Cardiac septum (tissue), 1 donor: ENCODE measurements at places on chromosomes 1 and 21. TPM values are rescaled to one million over a fixed set of nuclear protein-coding genes. Genes with fewer than 3 reads are reported as not detected.
A peak's percentile ranks its signal among the peaks of the same experiment; 100 is the strongest.

GRCh38 chr1:98119796-98120195, 199.0 kb upstream of the DPYD start:
- DNase-seq, result no peak

- DNase-seq, result no peak
Observed at GRCh38 chr1:6485168-6486101, 6.0 kb downstream of the PLEKHG5 start.

DNA sequence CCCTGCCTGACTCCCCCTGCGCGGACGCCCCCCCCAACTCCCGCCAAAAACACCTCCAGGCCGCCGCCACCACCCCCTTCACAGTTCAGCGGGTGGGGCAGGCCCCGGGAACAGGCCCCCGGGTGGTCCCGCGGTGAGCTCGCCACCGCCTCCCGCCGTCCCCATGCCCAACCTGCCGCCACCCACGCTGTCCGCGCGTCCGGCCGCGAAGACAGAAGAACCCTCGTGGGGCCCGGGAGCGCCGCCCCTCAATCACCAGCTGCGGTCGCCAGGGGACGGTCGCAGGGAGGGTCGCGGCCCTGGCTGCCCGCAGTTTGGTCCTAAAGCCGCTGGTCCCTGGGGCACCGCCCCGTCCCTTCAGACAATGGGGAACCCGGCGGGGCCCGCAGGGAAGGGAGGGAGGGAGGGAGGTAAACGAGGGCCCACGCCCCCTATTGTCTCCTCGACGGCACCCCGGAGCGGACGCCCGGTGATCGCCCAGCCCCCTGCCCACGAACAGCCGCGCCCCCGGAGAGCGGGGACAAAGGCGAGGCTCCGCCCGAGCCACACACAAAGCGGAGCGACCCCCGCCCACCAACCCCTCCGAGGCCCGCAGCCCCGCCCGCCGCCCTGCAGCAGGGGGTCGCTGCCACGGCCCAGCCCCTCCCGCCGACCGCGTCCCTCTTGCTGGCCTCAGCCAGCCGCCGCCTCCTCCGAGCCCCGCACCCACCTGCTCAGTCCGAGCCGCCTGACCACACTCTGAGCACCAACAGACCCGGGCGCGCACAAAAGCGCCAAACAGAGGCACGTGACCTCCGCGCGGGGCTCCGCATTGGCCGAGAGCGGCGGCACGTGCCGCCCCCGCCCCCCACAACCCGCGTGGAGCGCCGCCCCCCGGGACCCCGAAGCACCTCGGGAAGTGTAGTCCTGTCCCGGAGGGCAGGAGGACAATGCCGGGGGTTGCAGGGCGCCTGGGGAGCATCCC, at the start of gene STMN1:
Gene STMN1, minus strand, starts transcription at position 740 of the 964 bp plus-strand sequence. CDS start 1,743 bp downstream, outside the sequence.
- DNase-seq, result peak; percentile 93

DNA sequence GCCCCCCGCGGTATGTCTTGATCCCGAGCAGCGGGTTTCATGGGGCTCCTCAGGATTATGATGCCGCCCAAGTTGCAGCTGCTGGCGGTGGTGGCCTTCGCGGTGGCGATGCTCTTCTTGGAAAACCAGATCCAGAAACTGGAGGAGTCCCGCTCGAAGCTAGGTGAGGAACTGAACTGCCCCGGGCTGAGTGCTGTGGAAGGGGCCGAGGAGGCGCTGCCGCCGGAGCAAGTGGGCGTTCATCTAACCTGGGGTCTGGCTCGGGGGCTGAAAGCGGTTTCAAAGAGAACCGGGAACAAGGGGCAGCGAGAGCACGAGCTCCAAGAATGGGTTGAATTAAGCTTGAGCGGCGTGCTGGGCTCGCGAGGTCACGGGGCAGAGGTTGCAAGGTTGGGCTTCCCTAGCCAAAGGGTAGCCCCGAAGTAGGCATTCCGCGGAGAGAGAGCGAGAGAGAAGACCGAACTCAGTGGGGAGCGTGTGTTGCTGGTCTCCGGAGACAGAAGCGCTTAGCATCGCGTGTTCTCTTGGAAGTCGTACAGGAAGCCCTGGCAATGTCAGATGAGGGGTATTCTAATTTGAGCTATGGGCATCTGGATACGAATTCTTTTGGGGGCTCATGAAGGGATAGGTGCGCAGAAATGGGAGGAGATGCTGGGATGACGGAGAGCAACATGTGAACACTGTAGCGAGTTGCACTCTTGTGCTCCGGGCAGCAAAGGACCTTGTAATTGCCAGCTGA, 732 bp downstream of the HS2ST1 start:
- DNase-seq, result peak; percentile 77

DNA sequence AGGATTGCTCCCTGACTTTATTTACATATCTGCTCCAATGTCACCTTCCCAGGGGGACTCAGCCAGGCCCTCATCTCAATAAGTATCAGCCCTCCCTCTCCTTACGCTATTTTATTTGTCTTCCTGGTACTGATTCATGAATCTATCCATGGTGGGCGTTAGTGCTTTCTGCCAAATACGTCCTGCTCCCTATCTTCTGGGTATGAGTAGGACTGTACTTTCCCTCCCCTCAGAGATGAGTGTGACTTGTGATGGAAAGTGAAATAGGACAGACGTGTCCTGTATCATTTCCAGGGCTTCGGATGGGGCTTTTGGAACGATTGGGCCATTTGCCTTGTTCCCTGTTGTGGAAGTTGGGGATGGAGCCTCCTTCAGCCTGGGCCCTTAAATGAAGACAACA, 47.5 kb downstream of the FOXO6 start:
- DNase-seq, result no peak

GRCh38 chr1:8939362-8939995, 6.2 kb upstream of the CA6 start:
- DNase-seq, result no peak

GRCh38 chr1:33120436-33121231, 39.7 kb downstream of the AZIN2 start:
- DNase-seq, result no peak

DNA sequence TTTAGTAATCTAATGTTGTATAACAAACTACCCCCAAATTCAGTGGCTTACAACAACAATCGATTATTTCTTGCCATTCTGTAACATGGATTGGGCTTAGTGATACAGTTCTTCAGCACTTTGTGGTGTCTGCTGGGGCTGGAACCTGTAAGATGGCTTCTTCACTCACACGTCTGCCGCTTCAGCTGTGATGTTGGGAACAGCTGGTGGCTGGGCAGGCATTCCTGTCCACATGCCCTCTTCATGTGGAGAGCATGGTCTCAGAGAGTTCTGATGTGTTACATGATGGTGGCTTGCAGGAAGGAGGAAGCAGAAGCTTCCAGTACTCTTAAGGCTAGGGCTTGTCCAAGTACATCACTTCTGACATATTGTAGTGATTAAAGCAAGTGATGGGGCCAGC, 276.9 kb downstream of the PTBP2 start:
- no peak for DNase-seq

GRCh38 chr21:25501996-25502665, 105.2 kb downstream of the MRPL39 start:
- DNase-seq, result no peak

- DNase-seq, result no peak
Observed at GRCh38 chr21:43961382-43961909, 50.7 kb upstream of the TRAPPC10 start.

GRCh38 chr1:6011161-6011945, 19.1 kb upstream of the NPHP4 start:
- DNase-seq, result peak; percentile 55

The SDHC gene
- 306 TPM for total RNA-seq

The SPTA1 gene
- total RNA-seq, result 0.43 TPM

The TRPM2 gene
- total RNA-seq, result 1.2 TPM

The CCDC30 gene
- 2.0 TPM for total RNA-seq

The MTARC2 gene
- total RNA-seq, result 22.1 TPM

The DEDD gene
- total RNA-seq, result 28.3 TPM

The NBPF4 gene
- not detected for total RNA-seq
